ENCODE measurements at places on chromosomes 2 and 18. TPM values are rescaled to one million over a fixed set of nuclear protein-coding genes. Genes with fewer than 3 reads are reported as not detected.

- peak; percentile 66 for DNase-seq
- H3K36me3 ChIP-seq = no peaks in the 10 kb centered on the region
- H3K4me3 ChIP-seq = peak overlapping the region; percentile 32
Observed at GRCh38 chr2:119011162-119011909, 69.3 kb downstream of the MARCO start.

DNA sequence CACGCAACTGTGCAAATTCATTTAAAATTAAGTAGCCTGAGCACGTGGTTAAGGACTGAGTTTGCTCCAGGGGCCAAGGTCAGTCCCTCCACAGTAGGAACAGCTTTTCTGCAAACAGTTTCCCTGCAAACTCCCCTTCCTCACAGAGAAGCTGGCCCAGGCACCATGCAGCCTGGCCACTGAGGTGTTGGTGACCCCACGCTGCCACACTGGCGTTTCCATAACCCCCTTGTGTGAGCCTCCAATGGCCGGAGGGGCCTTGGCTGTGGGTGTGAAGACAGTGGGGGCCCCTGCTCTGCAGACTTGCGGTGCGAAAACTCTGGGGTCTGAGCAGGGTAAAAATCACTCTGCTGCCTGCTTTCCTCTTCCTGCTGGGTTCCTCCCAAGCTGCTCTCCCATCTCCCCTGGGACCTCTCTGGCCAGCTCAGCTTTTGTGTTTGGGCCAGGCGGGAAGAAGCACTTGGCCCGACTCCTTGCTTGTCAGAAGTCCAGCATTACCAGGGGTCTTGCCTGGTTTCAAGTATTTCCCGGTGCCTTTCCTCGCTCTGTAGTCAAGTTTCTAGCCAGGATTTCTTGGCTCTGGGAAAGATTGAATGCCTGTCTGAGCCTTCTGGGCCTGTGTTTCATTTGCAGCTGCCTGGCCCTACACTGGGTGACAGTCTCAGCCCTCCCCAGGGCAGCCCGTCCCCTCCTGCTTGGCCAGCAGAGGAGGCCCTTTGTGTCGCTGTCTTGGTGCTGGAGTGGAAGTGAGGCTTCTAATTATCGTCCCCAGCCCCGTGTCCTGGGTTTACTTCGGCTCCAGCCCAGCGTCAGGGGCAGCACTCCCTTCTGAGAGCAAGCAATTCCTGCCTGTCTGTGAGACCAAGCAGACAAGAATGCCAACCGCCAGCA is 131.4 kb upstream of the SLC1A4 start:
- peak overlapping the region; percentile 2 for H3K4me3 ChIP-seq
- H3K36me3 ChIP-seq = no peaks in the 10 kb centered on the region

- H3K4me1 ChIP-seq = no peaks in the 10 kb centered on the region
- H3K27me3 ChIP-seq = no peaks in the 10 kb centered on the region
- H3K4me3 ChIP-seq = no peak overlapping the region
- no peak for DNase-seq
Observed at GRCh38 chr2:227862227-227862740, 9.1 kb upstream of the DAW1 start.

GRCh38 chr2:162152147-162152546 is at the start of gene GCG:
TSS of gene GCG (minus strand) at chr2:162152247. CDS start at chr2:162149178, 3,069 bp downstream.
- H3K27ac ChIP-seq = no peak within 1 kb of the TSS
- H3K36me3 ChIP-seq = no peaks in the 10 kb centered on the region
- no peak within 1 kb of the TSS for H3K4me3 ChIP-seq
- DNase-seq = no peak
- H3K27me3 ChIP-seq = no peaks in the 10 kb centered on the region

The OTX1 gene
- total RNA-seq = not detected

The DNAH6 gene
- total RNA-seq = 0.08 TPM

- DNase-seq = no peak
- H3K4me1 ChIP-seq = peaks cover 13% of the 10 kb centered on the region
- H3K4me3 ChIP-seq = no peak overlapping the region
Observed at GRCh38 chr18:23828426-23828825, 139.2 kb downstream of the LAMA3 start.

- no peak overlapping the region for H3K4me3 ChIP-seq
- no peaks in the 10 kb centered on the region for H3K36me3 ChIP-seq
- DNase-seq = no peak
Observed at GRCh38 chr18:48925491-48925780, 25.3 kb downstream of the SMAD7 start.

The AMER3 gene
- not detected for total RNA-seq

The GALNT14 gene
- 0.22 TPM for total RNA-seq

The CELF4 gene
- not detected for total RNA-seq

DNA sequence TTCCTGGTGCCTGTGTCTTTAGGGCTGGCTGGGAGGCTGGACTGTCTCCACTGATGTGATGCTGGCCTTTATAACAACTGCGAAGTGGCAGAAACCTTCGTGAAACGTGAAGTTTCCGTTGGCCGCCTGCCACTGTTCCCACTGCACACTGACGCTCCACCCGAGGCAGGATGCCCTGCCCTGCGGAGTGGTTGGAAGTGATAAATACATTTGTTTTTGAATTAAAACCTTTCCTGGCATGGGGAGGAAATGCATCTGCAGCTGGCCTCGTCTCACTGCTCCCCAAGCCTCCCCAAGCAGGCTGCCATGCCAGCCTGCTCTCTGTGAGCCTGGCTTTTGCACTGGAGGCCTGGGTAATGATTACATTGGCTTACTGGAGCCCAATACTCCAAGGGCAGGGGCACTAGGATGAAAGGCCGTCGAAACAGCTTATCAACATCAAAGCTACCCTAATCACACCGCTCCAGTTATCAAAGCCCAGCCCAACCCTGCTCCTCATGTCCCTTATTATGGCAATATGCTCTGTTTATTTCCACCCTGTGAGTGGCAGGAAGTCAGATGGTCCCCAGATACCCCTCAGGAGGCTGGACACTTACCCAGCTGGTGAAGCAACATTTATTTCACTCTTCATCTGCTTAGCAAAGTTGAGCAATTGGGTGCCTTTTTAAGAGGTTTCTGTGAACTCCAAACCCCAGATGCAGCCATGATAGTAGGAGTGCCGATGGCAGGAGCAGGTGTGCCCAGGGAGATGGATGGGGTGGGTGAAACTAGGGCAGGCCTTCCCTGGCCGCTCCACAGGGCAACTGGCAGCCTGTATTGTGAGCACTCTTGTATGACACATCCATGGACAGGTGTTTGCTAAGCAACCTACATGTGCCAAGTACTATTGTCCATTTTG is 97.4 kb upstream of the ITGA6 start:
- H3K36me3 ChIP-seq = no peaks in the 10 kb centered on the region
- no peak overlapping the region for H3K4me3 ChIP-seq
- H3K27me3 ChIP-seq = no peaks in the 10 kb centered on the region
- H3K27ac ChIP-seq = peak overlapping the region; percentile 30
- peaks cover 5% of the 10 kb centered on the region for H3K4me1 ChIP-seq
- DNase-seq = peak; percentile 71

DNA sequence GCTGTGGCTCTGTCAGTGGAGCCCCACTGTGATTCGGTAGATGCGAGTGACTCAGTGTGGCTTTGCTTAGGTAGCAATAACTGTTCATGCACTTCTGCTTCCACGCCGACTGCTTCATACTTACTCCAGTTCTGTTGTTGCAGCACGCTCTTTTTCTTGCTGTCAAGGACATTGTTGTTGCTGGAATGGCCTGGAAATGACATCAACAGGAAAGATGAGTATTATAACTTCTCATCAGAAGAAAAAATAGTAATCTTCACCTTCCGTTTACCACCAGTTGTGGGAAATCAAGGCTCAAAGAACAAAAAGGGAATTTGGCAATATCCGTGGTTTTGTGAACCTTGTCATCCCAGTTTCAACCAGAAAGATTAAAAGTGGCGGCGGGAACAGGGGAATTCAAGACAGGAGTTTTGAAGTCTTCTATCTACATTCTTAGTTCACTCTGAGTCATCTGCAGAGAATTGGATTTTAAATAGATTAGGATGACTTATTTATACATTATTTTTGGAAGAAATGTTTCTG is 8.3 kb downstream of the TM4SF20 start:
- no peaks in the 10 kb centered on the region for H3K27me3 ChIP-seq
- no peaks in the 10 kb centered on the region for H3K36me3 ChIP-seq
- H3K4me1 ChIP-seq = no peaks in the 10 kb centered on the region
- H3K4me3 ChIP-seq = no peak overlapping the region
- no peak overlapping the region for H3K27ac ChIP-seq

DNA sequence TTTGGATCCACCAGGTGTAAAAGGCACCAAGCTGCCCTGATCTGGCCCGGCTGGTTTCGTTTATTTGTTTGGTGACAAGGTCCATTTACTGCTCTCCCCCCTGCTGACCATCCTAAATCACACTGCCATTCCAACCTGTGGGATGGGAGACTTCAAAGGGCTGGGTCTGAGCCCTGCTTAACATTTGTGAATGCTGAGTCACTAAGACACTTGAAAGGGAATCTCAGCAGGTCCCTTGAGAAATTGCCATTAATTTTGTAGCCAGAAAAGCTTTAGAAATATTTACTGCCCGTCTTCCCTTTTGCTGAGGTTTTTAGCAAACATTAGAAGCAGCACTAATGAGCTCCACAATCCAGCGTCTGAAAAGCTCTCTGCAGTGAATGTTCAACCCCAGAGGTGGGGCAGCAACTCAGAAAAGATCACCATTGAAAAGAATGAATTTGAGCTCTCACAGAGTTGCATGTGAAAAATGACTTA is 133.8 kb downstream of the ARL4C start:
- no peaks in the 10 kb centered on the region for H3K4me1 ChIP-seq
- no peak overlapping the region for H3K27ac ChIP-seq
- no peak for DNase-seq
- no peak overlapping the region for H3K4me3 ChIP-seq
- no peaks in the 10 kb centered on the region for H3K27me3 ChIP-seq
- no peaks in the 10 kb centered on the region for H3K36me3 ChIP-seq

The ALLC gene
- total RNA-seq = not detected

- H3K27me3 ChIP-seq = no peaks in the 10 kb centered on the region
- no peak overlapping the region for H3K4me3 ChIP-seq
- H3K36me3 ChIP-seq = no peaks in the 10 kb centered on the region
Observed at GRCh38 chr2:109423556-109424359, 190.0 kb downstream of the SEPTIN10 start.

GRCh38 chr2:15818318-15818753 is 122.0 kb upstream of the MYCN start:
- no peaks in the 10 kb centered on the region for H3K36me3 ChIP-seq
- DNase-seq = no peak
- H3K27me3 ChIP-seq = no peaks in the 10 kb centered on the region
- H3K4me1 ChIP-seq = no peaks in the 10 kb centered on the region
- no peak overlapping the region for H3K4me3 ChIP-seq

GRCh38 chr2:85756822-85757435 is 3.1 kb downstream of the ATOH8 start:
- peak; percentile 18 for DNase-seq
- peak overlapping the region; percentile 87 for H3K4me3 ChIP-seq
- H3K27ac ChIP-seq = peak overlapping the region; percentile 23
- H3K27me3 ChIP-seq = no peaks in the 10 kb centered on the region
- H3K4me1 ChIP-seq = peaks cover 45% of the 10 kb centered on the region
